ENCODE measurements at places on chromosomes 6 and 20. TPM values are rescaled to one million over a fixed set of nuclear protein-coding genes. Genes with fewer than 3 reads are reported as not detected.

GRCh38 chr6:163599136-163599535 is 184.6 kb downstream of the QKI start:
- DNase-seq: no peak

GRCh38 chr6:143755301-143755744 is 77.6 kb downstream of the PHACTR2 start:
- DNase-seq: no peak

DNA sequence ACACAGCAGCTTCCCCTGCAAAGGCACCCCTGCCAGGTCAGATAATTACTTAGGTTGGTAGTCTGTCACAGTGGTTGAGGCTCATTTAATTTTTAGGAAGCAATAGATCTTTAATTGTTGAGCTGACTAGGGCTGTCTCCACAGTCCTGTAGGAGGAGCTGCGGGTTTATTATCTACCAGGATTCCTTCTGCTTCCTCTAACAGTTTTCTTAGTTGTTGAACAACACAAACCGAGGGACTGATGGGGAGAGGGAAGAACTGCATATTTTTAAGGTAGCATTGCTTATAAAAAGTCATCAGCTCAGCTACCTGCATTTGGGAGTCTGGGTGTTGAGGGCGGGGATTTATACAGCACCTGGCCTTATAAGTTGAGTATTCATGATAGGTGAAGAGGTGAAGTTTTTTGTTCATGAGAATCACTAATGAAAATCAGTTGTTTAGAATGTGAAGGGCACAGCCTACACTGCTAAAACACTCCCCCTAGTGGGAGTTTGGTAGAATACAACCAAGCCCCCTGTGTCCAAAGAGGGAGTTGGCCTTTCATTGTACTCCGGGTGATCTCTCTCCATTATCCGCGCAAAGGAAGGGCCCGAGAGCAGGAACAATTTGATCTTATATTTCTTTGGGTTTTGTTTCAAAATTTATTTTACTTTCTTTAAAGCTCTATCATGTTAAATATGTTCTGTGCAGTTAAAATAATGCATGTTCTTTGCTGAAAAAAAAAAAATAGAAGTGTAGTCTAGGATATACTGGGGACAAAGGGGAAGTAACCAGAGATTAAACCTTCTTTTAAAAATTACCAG is 69.6 kb downstream of the SSR1 start:
- DNase-seq: no peak

- no peak for DNase-seq
Measured at GRCh38 chr6:167990016-167990945, 7.2 kb upstream of the KIF25 start.

The HLA-DQA2 gene
- 0.16 TPM for total RNA-seq

The ARMC2 gene
- total RNA-seq: 15.3 TPM
